ENCODE measurements at places on chromosomes 4 and X.
A peak's percentile ranks its signal among the peaks of the same experiment; 100 is the strongest.

- DNase-seq: no peak
Measured at GRCh38 chr4:1057403-1057745, 45.9 kb downstream of the FGFRL1 start.

GRCh38 chrX:107673933-107674479 lies 45.7 kb downstream of the PRPS1 start:
- DNase-seq: peak; percentile 42

GRCh38 chr4:112775801-112776200 lies 138.9 kb downstream of the LARP7 start:
- no peak for DNase-seq

GRCh38 chrX:129663171-129663570 lies 8.4 kb upstream of the APLN start:
- no peak for DNase-seq

GRCh38 chrX:136386826-136387225 lies 86.1 kb downstream of the ADGRG4 start:
- DNase-seq: no peak
